Effector CD8-positive, alpha-beta T cell (primary cell): ENCODE measurements at places on chromosomes 12 and 14.

GRCh38 chr12:110889361-110889760, 31.0 kb downstream of the MYL2 start:
- no peak for DNase-seq

- DNase-seq = no peak
Observed at GRCh38 chr12:6927379-6928021, at the start of gene ATN1. Gene ATN1, plus strand, starts transcription at chr12:6927959. Its CDS starts 6,043 bp downstream, at chr12:6934002.

DNA sequence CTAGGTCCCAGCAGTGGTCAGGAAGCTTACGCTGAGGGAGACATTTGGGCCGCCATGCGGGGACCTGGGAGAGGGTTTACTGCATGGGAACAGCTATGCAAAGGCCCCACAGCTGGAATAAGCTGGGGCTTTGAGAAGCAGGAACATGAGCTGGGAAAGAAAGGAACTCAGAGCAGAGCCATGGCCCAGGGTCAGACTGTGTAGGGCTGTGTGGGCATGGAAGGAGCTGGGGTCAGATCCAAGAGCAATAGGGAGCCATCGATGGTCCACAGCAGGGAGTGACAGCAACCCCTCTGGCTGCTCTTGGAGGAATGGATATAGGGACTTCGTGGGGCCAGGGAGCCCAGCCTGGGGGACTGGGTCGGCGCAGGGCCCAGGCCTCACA, 151.6 kb downstream of the ADGRD1 start:
- DNase-seq = no peak

DNA sequence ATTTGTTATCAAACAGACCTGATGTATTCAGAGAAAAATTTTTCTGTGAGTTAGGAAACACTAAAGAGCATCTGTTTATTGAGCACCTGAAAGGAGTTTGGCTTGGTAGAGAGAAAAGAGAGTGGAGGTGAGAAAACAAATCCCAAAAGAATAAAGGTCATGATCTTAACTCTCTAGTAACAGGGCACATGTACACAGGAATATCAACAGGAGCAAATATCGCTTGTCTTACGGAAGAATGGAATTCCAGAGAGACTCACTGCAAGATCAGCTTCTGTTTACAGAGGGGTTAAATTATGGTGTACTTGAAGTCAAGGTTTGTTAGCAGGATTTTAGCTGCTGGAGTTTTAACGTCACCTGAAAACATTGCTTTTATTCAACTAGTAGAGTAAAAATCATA, 78.8 kb downstream of the SPPL3 start:
- DNase-seq = no peak

- no peak for DNase-seq
Observed at GRCh38 chr14:80037349-80037748, 174.0 kb downstream of the DIO2 start.

GRCh38 chr14:90696720-90697119, 119.5 kb downstream of the TTC7B start:
- no peak for DNase-seq

- no peak for DNase-seq
Observed at GRCh38 chr12:22715254-22715653, 90.3 kb downstream of the ETNK1 start.

GRCh38 chr14:93691042-93691780, 97.1 kb downstream of the PRIMA1 start:
- no peak for DNase-seq

DNA sequence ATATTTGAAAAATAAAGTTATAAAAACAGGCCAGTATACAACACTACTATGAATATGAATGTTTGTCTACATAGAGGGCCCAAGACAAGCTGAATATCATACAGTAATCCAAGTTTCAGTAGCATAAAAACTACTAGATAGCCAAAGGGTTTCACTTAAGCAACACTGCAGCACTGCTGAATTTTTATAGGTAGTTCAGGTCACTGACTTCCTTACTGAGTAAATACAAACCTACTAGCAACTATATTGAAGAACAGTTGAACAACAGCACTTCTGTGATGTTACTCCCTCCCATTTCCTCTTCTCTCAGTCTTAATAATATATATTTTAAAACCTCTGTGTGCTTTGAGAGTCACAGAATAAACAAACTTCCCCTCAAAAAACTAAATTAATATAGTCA, 42.7 kb downstream of the GTF2A1 start:
- no peak for DNase-seq

- DNase-seq = no peak
Observed at GRCh38 chr12:5258926-5259325, 173.0 kb upstream of the NTF3 start.

DNA sequence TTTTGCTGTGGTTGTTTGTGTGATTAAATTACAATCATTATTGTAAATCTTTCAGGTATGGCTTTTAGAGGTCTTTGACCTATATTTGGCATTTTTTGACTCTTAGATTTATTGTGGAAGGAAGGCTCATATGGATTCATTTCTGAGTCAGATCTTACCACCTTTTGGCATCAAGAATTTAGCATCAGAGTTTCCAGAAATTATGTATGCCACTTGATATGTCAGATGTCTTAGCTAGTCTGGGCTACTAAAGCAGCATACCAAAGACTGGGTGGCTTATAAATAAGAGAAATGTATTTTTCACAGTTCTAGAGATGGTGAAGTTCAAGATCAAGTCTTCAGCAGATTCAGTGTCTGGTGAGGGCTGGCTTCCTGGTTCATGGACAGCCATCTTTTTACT, 129.5 kb upstream of the PZP start:
- no peak for DNase-seq

DNA sequence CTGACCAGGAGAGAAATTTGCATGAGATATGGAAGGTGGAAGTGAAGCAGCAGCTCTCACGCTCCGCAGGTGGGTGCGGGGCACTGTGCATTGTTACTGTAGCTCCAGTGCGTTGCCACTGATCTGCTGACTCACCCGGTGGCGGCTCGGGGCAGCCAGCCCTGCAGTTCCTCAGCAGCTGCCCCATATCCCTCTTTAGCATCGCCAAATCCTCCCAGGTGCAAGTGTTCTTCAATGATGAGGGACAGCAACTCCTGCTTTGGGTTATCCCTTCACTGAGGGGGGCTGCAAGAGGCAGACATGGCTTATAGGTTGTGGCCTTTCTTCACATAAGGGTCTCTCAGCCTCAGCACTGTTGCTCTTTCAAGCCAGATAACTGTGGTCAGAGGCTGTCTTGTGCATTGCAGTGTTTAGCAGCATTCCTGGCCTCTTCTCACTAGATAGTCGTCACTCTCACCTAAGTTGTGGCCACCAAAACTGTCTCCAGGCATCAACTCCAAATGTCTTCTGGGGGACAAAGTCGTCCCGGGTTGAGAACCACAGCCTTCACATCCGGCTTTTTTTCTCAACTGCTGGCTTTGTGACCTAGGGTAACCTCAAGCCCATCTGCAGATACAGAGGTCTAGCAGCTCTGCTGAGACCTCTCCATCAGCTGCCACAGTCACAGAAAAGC, 180.8 kb downstream of the EFCAB11 start:
- DNase-seq = peak; percentile 5

- DNase-seq = no peak
Observed at GRCh38 chr14:100114109-100114765, 45.2 kb downstream of the DEGS2 start.

DNA sequence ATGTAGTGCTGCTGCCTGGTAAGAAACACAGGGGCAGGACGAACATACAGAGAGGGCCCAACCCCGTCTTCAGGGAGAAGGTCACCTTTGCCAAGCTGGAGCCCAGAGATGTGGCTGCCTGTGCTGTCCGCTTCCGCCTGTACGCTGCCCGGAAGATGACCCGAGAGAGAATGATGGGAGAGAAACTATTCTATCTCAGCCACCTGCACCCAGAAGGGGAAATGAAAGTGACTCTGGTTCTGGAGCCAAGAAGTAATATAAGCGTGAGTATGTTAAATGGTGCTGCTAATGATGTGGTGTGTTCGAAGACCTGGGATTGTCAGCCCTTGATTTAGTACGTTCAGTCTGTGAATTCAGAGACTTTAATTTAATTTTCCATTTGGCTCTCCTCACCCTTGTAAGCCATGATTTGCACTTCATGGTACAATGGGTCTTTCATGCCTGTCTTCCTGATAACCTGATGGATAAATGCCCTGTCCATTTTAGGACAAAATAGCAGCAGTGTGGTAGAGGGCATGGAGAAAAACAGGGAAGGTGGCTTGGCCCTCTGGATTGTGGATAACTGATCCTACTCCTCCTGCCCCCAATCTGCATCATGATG, 318.9 kb downstream of the SNAPC1 start:
- DNase-seq = no peak

DNA sequence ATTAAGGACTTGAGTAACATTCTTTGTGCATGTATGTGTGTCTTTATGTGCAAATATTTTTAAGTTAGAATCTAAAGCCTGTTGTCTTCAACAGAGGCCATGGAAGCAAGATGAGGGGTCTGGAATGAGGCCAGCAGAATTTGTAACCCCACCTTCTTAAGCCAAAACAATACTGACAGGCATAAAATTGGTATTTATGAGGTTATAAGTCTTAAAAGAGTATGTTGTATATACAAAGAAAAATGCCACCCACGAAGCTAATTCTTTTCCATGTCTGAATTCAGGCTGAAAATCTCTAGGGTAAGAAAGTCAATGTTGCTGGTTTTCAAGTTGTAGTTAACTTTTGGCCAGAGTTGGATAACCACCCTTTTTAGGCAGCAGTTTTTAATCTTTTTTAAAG, 86.2 kb upstream of the TMTC1 start:
- DNase-seq = no peak

DNA sequence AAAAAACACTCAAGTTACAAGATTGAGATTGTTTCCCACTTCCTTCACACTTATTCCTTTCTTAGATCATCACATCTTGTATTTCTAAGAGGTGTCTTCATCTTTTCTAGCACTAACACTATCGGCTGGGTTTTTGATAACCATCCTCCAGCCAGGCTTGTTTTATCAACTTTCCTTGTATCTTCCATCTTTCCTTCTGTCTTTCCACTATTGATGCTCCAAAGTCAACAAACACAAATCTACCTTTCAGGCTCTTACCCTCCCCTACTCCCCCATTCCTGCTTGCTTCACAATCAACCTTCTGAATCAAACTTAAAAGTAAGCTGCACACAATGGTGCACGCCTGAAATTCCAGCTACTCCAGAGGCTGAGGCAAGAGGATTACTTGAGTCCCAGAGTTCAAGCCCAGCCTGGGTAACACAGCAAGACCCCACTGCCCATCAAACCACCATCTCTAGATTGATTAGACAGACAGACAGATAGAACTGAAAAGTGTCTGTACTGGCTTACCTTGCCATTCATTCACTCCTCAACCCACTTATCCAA, 12.9 kb downstream of the MED13L start:
- DNase-seq = no peak

DNA sequence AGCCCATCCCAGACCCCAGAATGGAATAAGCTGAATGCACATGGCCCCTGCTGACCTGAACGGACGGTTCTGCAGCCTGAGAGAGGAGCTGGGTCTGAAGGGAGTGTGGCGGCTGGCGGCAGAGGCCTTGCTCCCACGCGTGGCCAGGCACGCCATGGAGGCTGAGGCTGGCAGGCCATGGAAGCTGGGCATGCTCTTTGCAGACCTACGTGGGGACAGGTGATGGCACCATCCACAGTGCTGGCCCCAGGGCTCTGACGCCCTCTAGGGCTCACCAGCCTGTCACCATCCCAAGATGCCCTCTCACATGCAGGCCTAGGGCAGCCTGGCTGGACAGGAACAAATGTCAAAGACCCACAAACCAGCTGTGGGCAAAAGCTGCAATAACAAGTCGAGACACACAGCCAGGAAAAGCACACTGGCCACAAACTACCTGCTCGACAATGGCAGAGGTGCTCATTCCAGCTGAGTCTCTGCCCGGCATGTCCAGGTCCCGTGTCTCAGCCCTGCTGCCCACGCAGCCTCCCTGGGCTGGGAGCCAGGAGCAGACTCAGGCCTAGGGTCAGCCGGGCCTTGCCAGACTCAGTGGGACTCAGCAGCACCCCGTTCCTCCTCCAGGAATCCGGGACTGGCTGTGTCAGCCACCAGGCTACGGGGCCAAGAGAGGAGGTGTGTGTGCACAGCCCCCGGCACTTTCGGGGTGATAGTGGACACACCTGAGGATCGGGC, 19.7 kb downstream of the BTBD6 start:
- no peak for DNase-seq

- DNase-seq = peak; percentile 18
Observed at GRCh38 chr12:2853626-2854025, 3.2 kb downstream of the TEX52 start.

GRCh38 chr14:46344327-46344937, 307.1 kb downstream of the RPL10L start:
- no peak for DNase-seq

- no peak for DNase-seq
Observed at GRCh38 chr12:114409852-114410600, 4.1 kb upstream of the TBX5 start.

DNA sequence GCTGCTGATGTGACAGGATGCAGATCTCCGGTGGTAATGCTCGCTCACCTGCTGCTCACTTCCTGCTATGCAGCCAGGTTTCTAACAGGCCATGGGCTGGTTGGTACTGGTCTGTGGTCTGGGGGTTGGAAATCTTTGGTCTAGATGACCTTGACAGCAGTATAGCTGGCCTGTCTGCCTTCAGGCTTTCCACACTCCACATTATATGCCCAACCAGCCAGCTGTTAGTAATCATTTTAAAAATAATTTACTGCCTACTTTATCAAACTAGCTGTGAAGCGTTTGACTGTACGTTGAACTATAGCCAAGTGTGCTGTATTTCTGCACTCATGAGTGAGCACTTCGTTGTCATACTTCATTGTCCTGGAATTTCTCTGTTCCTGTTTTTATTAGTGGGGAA, 424.0 kb upstream of the GARIN6 start:
- no peak for DNase-seq

- no peak for DNase-seq
Observed at GRCh38 chr12:110670161-110670701, 18.7 kb downstream of the HVCN1 start.

- DNase-seq = no peak
Observed at GRCh38 chr14:20667957-20668356, 16.4 kb upstream of the RNASE4 start.

- no peak for DNase-seq
Observed at GRCh38 chr12:121121805-121122204, 10.9 kb upstream of the P2RX7 start.

DNA sequence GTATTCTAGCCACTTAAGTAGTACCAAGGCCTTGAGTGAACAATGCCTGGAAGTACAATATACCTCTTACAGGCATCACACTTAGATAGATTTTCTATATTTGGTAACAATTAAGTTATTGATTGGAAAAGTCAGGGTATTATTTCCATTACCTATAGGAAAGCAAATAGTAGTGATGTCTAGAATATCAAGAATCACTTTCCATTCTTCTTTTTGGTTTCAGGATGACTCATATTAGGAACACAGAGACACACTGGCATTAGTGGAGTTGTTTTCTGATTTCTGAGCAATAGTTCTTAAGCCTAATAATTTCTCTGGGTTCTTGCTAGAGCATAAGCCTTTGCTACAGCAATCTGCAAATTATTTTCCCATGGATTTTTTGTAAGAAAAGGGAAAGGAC, 1640.0 kb upstream of the SEL1L start:
- no peak for DNase-seq

- DNase-seq = no peak
Observed at GRCh38 chr12:42370013-42370412, 44.0 kb downstream of the PPHLN1 start.

DNA sequence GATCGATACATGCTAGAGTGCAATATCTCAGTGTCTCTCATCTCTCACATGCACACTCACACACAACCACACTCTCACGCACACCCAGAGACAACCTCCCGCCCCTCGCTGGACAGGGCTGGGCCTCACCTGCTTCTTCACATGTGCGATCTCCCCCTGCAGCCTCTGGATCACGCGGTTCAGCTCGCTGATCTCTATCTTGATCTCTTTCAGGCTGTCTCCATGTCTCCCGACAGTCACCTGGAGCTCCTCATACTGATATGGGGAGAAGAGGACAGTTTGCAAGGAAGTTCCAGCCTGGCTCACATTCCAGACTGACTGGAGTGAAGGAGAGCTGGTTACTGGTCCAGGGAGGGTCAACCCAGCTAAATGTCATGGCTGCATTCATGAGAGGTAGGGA, 4.4 kb downstream of the KRT2 start:
- DNase-seq = no peak
